ENCODE measurements at places on chromosomes 3 and 15. TPM values are rescaled to one million over a fixed set of nuclear protein-coding genes. Genes with fewer than 3 reads are reported as not detected.

DNA sequence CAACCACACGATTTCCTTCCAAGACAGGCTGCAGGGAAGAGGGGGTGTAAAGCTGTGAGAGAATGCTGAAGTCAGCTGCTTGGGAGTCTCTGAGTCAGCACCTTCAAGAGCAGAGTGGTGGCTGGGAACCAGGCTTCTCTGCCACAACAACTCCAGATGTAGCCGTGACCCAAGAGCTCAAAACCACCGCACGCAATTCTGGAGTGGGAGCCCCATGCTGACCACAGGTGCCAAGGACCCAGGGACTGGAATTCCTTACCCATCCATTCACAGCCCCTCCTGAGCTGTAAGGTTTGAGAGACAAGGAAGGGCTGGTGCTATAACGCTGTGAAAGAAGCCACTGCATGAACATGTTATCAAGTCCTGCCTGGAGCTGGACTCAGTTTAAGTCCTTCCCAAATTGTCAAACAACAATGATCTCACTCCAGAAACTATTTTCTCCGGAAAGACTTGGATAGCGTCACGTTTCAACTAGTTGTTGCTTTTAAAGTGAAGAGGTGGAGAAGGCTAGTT lies 61.4 kb downstream of the UMPS start:
- no peaks in the 10 kb centered on the region for H3K4me1 ChIP-seq
- DNase-seq, result no peak
- no peak overlapping the region for H3K4me3 ChIP-seq
- no peaks in the 10 kb centered on the region for H3K36me3 ChIP-seq

- H3K4me1 ChIP-seq, result no peaks in the 10 kb centered on the region
- H3K27ac ChIP-seq, result no peak overlapping the region
- no peak for DNase-seq
Observed at GRCh38 chr3:113194823-113195401, 16.4 kb upstream of the BOC start.

GRCh38 chr3:162507397-162507796 lies 1010.8 kb downstream of the OTOL1 start:
- H3K4me1 ChIP-seq, result no peaks in the 10 kb centered on the region
- no peak overlapping the region for H3K27ac ChIP-seq
- H3K27me3 ChIP-seq, result no peaks in the 10 kb centered on the region
- no peaks in the 10 kb centered on the region for H3K36me3 ChIP-seq

DNA sequence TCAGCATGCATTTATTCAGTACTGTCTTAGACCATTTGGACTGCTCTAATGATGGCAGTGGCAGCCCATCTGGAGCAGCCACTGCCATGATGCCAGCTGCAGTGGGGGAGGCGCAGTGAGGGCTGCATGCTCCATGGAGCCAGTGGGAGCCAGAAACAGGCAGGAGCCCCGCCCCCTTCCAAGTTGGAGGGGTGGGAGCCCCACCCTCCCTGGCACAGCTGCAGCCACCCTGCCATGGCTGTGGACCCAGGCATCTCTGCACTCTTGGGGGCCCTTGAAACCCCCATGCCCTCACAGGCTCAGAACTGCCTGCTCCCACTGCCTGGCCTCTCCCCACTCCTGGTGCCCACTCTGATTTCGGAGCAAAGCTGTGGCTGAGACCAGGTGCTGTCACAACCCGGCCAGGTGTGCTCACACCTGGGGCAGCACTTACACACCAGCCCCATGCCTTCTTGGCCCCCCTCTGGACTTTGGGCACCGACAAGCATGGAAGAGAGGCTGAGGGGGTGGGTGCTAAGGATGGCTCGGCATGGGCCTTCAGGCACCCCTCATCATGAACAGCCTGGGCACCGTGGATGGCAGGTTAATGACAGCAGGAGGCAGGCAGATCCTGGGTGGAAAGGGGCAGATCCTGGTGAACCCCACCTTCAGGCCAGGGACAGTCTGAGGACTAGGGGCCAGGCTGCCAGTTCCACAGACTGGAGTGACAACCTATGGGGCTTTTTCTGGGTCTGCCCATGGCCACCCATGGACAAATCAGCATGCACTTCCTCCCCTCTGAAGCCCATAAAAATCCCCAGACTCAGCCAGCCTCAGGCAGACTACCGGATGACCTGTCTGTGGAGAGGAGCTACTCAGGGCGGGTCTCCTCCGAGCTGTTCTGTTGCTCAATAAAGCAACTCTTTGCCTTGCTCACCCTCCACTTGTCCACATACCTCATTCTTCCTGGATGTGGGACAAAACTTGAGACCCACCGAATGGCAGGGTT lies 18.3 kb downstream of the TBC1D21 start:
- DNase-seq, result no peak
- H3K27me3 ChIP-seq, result peaks cover 4% of the 10 kb centered on the region
- no peak overlapping the region for H3K4me3 ChIP-seq
- no peak overlapping the region for H3K27ac ChIP-seq

- no peak overlapping the region for H3K4me3 ChIP-seq
- no peak for DNase-seq
- no peaks in the 10 kb centered on the region for H3K27me3 ChIP-seq
- no peaks in the 10 kb centered on the region for H3K36me3 ChIP-seq
Observed at GRCh38 chr15:61720197-61720704, 340.0 kb downstream of the VPS13C start.

POC1A gene
- total RNA-seq, result 0.22 TPM

CHST2 gene
- total RNA-seq, result 2.0 TPM
